ENCODE measurements at places on chromosomes 1 and 21.

- DNase-seq: no peak
These were observed 38.6 kb downstream of the CAPN2 start for GRCh38 chr1:223750730-223751570.

DNA sequence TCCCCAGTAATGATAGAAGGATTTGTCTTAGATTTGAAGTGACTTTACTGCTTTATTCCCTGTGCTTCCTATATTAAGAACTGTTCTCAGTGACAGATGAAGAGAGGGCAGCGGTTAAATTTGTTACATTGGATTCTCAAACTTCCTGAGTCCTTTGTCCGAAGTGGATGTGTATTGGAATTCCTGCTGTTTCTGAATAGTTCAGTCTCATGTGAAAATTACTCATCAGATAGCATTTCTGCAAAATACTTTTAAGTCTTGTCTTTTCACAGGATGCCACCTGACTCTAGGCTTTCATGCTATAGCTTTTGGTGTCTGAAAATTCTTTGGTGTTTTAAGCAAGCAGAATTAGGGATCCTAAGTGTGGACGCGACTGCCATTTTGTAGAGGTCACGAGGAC is 83.6 kb downstream of the PRDM2 start:
- DNase-seq: no peak

DNA sequence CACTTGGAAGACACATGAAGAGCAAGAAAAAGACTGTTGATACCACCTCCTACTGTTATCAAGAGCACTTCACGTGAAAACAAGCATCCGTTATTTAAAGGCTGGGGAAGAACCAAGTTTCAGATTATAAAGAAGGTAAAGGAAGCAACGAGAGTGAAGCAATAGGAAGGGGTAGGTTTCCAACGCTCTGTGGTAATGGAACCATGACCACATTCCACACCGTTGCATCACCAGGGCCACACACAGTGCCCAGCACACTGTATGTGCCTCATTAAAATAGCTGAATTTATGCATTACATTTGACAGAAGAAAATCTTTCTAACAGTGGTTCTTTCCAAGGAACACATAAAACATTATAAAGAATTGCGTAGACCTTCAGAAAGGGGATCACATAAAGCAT is 435.8 kb downstream of the MRPL39 start:
- no peak for DNase-seq

DNA sequence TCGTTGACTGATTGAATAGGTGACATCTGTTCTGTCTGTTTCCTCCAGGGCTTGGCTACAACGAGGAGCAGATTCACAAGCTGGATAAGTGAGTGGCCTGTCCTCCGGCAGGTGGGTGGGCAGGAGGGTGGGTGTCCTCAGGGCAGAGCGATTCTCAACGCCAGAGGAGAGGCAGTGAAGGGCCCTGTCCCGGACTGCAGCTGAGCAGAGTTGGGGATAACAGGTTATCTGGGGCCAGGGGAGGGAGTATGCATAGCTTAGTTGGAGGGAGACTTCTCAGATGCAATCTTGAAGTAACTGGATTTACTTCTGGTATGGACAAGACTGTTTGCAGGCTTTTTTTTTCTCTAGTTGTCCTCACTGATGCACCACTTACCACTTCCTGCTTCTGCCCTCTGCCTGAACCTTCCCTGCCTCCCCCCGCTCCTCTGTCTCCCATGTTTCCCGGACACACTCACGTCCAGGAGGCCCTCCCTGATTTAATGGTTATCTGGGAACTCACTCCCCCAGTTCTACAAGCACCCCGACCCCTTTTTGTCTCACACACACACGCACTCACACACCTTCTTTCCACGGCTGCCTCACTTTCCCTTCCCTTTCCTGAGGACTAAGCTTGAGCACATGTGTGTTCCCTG is 16.4 kb upstream of the RASSF5 start:
- DNase-seq: no peak

DNA sequence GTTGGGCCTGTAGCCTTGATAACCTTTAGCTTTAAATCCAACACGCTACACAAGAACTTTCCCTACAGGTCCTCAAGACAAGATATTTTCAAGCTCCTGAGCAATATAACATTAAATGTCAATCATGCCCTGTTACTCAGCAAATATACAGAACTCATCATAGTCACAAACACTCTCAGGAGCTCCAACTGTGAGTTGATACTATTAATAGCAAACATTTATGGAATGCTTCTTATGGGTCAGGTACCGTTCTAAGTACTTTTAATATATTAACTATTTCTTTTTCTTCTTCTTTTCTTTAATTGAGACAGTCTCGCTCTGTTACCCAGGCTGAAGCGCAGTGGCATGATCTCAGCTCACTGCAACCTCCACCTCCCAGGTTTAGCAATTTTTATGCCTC is 10.1 kb downstream of the EYA3 start:
- no peak for DNase-seq

DNA sequence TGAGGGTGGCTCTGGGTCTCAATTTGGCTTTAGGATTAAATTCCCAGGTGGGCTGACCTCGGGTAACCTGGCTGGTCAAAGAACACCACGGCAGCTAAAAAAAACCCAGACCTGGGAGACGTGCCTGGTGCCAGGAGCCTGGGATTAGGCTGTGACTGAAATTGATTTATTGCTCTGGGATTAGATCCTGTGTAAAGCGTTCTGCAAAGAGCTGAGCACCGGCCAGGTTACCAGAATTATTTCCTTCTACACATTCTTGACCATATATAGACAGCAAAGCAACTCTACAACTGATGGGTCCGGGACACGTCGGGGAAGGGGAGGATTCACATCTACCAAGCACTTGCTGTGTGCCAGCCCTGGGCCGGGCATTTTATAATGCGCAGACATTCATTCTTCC is 45.2 kb downstream of the TMCO4 start:
- DNase-seq: peak; percentile 19

DNA sequence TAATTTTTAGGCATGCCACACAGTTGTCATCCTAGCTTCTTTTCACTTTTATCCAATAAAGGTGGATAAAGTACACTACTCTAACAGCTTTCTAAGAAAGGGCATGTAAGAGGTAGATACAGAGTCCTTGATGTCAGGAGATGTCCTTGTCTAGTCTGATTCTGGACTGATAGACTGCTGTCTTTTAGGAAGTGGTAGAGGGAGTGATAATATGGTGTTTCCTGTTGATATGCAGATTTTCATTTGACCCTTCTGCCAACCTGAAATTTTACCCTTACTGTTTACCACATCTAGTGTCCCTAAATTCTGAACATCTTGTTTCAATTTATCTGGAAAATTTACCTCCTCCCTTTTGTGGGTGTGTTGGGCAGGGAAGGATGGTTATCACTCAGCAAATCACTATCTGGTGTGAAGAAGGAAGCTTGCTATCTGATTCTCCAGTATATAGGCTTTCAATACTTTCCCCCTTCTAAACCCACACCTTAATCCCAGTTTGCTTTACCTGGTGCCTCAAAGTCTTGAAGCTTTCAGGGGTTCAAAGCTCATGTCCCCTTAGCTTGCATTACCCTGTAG is 354.9 kb upstream of the SNX7 start:
- DNase-seq: no peak

DNA sequence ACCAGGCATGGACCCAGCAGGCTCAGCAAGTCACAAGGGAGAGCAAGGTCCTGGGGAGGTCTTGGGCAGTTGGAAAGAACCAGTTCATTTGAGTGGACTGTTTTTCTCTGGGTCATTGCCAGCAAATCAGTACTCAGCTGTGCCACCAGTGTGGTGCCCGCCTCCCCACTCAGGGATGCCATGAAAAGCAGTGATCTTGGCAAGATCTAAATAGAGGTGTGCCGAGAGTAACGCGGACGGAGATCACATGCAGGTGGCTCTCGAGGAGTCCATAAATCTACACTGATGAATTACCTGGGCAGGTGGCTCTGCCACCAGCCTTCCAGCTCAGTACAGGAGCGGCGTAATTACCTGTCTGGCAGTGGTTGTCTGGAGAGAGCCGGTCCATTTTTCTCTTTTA is 642.2 kb downstream of the PTPRU start:
- DNase-seq: no peak

- no peak for DNase-seq
These were observed 4.8 kb upstream of the TLR5 start for GRCh38 chr1:223147873-223148272.

DNA sequence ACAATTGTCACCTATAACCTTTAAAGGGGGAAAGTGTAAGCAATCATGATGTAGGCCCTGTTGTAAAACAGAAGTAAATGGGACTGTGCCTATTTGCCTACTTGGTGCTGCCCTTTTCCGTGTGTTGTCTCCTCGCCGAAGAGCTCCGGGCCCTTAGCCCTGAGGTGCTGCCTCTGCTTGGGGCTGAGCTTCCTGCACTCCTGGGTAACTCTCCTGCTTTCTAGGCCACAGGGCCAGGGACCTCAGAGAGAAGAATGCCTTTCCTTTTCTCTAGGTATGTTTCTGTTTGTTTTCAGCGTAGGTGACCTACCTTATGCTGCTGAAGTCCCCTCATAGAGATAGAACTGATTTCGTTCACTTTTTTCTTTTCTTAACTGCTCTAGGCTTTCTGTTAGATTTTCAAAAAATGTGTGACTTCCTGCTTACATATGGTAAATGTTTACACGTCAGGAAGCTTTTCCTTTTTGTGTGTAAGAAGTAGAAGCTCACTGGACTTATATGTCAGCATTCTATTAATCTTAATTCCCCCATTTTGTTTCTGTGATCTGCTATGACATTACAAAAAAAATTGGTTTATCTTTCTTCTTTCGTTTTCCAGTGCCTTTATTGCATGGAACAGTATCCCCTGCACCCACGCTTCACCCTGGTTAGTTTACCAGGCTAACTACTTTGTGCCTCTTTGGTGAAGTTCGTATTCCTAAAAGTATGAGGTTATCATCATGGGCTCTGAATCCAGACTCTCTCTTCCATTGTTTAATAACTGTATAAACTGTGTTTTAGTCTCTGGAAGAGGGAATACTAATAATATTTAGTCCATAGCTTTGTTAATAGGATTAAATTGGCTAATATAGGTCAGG is 61.7 kb downstream of the ITSN1 start:
- DNase-seq: no peak

DNA sequence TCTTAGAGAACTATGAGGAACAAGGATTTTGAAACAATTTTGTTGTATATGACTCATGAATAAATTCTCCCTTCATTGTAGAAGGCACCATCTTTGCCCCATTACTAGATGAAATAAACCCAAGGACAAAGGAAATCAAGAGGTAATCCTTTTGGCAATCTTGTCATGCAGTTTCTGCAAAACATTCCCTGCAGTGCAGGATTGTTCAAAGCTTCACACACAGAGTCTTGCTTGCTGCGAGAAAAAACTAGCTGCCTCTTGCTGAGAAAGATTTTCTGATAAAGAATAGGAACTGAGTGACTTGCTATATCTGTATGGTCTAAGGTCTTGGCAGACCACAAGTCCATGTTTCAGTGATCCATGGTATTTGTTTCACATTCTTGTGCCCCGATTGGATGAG is 657.4 kb upstream of the ADGRL4 start:
- no peak for DNase-seq

DNA sequence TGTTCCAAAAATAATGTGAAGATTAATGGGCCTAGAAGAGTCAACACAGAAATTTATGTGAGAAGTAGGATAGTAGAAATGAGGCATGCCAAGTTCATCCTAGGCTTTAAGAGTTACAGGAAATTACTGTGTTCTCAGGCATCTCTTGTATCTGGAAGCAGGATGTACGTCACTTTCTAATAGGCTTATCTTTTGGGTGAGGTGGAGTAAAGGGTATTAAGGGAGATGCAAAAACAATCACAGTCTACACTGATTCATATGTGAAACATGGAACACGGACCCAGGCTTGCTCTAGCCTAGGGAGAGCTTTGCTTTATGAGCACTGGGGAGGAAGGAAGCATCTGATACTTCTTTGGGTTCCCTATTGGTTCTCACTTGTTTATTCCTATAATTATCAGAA is 84.5 kb upstream of the RGS4 start:
- DNase-seq: no peak

- no peak for DNase-seq
These were observed 29.3 kb downstream of the RAB4A start for GRCh38 chr1:229300099-229300757.

DNA sequence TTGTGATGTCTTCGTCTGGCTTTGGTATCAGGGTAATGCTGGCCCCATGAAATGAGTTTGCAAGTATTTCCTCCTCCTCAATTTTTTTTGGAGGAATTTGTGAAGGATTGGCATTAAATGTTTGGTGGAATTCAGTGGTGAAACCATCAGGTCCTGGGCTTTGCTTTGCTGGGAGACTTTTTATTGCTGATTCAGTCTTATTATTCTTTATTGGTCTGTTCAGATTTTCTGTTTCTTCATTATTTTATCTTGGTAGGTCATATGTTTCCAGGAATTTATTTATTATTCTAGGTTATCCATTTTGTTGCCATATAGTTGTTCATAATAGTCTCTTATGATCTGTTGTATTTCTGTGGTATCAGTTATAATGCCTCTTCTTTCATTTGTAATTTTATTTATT is 126.7 kb downstream of the RABGAP1L start:
- no peak for DNase-seq

GRCh38 chr1:65953170-65953569 is 160.5 kb downstream of the PDE4B start:
- DNase-seq: no peak

Measured in HAP-1 (cell line).